ENCODE measurements at places on chromosomes 11 and 22. TPM values are rescaled to one million over a fixed set of nuclear protein-coding genes. Genes with fewer than 3 reads are reported as not detected.
A peak's percentile ranks its signal among the peaks of the same experiment; 100 is the strongest.

LMF2 gene
- 115 TPM for total RNA-seq

VSIG10L2 gene
- total RNA-seq, result 0.52 TPM

HDAC10 gene
- 18.7 TPM for total RNA-seq

NCR3LG1 gene
- total RNA-seq, result 1.6 TPM

CENATAC gene
- 9.1 TPM for total RNA-seq

SLC22A6 gene
- total RNA-seq, result not detected

TNNT3 gene
- 1.3 TPM for total RNA-seq

CD248 gene
- total RNA-seq, result 17.7 TPM

SOX10 gene
- total RNA-seq, result 0.14 TPM

PATE4 gene
- total RNA-seq, result not detected

HPX gene
- total RNA-seq, result 2.4 TPM

APOA5 gene
- 1.5 TPM for total RNA-seq

OR5M3 gene
- total RNA-seq, result not detected

- DNase-seq, result no peak
Observed at GRCh38 chr22:48898524-48899250, 929.0 kb downstream of the BRD1 start.

GRCh38 chr11:106482917-106483785 lies 405.7 kb downstream of the AASDHPPT start:
- DNase-seq, result no peak

DNA sequence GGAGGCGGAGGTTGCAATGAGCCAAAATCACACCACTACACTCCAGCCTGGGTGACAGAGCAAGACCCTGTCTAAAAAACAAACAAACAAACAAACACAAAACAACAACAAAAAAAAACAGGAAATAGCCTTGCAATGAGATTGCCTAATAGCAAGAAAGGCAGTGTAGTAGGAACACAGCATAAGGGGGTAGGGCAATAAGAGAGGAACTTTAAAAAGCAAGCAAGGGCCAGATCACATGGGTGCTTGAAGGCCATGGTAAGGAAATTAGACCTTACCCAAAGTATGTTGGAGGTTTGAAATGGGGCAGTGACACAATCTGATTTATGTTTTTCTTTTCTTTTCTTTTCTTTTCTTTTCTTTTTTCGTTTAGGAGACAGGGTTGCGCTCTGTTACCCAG lies 34.7 kb upstream of the NRIP3 start:
- no peak for DNase-seq

- DNase-seq, result no peak
Observed at GRCh38 chr11:114293201-114293711, 2.9 kb upstream of the NNMT start.

DNA sequence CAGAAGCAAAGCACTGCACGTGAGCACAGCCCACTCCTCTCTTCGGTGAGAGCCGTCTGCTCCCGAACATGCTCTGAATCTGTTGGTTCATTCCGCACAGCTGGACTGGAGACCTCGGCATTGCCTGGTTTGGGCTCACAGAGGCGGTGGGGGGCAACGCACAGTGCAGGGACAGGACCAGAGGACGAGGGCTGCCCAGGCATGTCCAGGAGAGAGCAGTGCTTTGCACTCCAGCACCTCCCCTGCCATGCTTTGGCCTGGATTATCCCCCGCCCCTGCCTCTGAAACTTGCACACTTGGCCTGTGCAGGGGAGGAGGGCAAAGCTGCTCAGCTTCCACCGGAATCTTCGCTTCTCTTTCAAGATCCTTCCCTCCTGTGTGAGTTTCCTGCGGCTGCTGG lies 536.5 kb downstream of the BRD1 start:
- no peak for DNase-seq

DNA sequence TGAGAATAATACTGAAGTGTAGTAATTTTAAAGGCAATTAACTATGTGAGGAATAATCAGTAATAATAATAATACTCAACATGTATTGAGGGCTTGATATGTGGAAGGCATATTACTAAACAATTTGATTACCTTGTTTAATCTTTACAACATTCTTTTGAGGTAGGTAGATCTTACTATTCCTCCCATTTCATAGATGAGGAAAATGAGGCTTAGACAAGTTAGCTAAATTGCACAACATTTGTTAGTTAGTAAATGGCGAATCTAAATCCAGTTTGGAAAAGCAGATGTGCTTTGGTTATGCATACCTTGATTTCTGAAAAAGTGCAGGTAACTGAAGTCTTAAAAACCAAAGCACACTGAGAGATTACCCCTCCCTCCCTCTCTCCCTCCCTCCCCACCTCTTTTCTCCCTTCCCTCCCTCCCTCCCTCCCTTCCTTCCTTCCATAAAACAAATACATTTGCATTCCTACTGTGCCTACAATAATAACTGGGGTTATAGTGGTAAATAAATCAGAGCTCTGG lies 93.1 kb upstream of the MTMR2 start:
- no peak for DNase-seq

- no peak for DNase-seq
Observed at GRCh38 chr11:1217151-1217550, 5.7 kb upstream of the MUC5B start.

- DNase-seq, result no peak
Observed at GRCh38 chr11:32830796-32831195, 1.1 kb downstream of the PRRG4 start.

DNA sequence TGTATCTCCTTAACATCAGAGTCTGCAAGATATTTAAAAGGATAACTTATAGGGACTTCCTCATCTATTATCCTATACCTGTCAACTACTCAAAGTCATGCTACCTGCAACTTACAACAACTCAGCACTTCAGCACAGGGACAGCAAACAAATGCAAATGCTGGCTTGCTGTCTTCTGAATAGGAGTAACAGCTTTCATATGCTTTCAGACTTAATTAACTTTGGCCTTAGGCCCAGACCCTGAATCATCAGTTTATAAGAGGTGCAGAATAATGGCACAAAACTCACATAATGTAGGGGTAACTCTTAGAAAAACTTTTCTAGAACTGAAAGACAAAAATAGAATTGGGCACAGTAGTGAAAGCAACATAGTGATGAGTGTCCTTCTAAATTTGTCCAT lies 953.4 kb downstream of the DLG2 start:
- no peak for DNase-seq

- no peak for DNase-seq
Observed at GRCh38 chr11:35546317-35546716, 20.9 kb upstream of the PAMR1 start.

DNA sequence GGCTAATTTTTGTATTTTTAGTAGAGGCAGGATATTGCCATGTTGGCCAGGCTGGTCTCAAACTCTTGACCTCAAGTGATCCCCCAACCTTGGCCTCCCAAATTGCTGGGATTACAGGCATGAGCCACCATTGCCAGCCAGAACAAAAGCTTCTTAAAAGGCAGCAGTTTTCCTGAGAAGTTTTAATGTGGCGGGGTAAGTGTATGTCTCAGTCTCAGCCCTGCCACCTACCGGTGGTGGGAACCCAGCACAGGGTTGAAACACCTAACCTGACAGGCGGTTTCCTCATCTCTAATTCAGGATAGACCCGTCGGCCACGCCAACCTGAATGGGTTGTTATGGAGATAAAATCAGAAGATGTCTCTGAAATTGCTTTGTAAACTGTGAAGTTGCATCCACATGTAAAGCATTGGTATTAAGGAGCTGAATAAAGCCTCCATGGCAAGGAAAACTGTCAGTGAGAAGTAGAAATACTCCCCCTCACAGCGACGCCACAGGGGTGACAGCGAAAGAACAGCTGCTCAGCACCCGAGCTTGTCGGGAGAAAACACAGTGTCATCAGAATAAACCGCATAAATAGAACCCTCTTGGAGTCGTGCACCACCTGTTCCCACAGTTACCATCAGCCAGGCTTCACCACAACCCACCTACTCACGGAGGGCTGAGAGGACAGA lies 165.9 kb upstream of the NCAM1 start:
- DNase-seq, result no peak

- no peak for DNase-seq
Observed at GRCh38 chr11:20963596-20963995, 294.2 kb downstream of the NELL1 start.

DNA sequence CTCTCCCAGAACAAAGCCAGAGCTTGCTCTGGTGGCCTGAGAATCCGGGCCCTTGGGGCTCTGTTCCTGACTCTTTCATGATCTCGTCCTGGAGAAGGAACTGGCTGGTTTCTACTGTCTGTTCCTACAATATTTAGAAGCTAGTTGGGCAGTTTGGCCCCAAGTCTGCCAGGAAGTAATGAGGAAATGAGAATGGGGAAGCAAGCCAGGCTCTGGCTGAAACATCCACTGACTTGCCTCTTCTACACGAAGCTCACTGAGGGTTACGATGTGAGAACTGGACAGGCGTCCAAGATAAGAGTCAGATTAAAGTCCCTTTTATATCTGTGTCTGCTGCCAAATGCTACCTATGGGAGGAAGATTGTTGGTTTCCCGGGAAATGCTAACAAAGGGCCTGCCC lies 110.0 kb upstream of the KIRREL3 start:
- DNase-seq, result no peak

GRCh38 chr11:121696177-121696871 lies 243.6 kb upstream of the SORL1-AS1 start:
- DNase-seq, result peak; percentile 40

DNA sequence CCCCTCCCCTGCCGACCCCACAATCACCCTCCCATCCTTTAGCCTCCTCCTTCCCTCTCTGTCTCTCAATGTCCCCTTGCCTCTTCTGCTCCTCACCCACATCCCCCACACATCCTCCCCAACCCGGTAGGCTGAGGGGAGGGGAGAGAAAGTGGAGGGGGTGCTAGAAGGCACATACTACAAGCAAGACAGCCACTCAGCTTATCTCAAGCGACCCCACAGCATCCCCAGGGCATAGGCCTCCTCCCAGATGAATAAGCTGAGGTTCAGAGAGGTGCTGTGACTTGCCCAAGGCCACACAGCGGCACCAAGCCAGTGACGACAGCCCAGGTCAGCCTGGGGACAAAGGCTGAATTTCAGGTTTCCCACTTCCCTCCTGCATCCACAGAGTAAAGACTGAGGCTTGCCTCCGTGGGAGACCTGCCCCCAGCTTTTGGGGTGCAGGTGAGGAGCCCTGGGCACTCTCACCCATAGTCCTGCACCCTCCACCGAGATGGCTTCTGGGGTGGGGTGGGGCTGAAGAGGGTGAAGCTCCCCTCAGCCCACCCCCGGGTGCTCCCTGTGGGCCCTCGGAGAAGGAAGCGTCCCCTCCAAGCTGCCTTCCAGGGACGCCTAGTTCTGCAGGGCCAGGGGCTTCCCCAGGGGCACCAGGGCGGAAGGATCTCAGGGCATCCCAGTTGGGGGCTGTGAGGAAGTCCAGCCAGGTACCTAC lies 511 bp downstream of the RAC2 start:
- DNase-seq, result no peak

GRCh38 chr11:8092587-8093424 lies 11.8 kb downstream of the TUB start:
- DNase-seq, result peak; percentile 73

DNA sequence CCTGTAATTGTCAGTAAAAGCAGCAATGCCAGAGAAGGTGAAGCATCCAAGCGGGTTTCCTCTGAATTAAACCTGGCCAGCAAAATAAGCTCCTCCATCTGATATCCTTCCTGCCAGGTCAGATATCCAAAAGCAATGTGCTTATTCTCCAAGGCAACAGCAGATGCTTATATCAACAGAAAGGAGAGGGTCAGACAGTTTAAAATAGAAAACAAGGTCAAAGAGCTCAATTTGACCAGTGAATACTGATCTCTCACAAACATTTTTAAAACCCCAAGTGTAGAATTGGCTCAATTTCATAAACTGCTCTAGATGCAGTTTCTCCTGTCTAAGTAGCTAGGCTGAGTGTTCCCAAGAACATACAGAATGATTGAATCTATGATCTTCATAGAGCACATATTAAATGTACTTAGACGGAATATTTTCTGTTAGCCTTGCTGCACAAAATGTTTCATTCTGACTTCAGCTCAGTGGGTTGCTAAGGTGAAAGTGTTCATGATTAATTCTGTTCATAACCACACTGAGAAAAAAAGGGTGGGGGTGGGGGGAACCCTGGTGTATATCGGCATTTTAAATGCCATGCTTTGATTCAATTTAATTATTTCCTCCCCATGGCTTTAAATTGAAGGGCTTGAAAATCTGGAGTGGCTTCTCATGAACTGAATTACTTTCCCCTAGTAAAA lies 174.2 kb upstream of the ARHGAP20 start:
- no peak for DNase-seq

DNA sequence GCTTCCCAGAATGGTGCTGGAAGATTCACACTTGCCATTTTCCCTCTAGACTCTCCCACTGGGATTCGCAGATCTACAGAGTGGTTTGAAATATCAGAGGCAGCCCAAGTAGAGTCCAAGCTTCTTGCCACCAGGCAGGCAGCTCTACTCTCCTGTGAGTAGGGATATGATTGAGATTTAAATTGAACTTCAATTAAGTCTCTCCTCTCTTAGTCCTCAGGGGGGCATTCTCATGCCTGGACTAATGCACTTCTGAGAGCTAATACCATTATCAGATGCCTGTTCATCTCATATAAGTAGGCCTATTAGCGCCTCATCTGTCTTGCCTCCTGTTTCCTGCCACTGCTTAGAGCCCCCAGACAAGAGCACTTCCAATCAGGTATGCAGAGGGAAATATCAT lies 25.5 kb upstream of the AMPD3 start:
- no peak for DNase-seq

- DNase-seq, result no peak
Observed at GRCh38 chr11:779955-780532, 2.8 kb upstream of the GATD1 start.

Data from pancreas (tissue), 10 donors.